ENCODE measurements at places on chromosomes 7 and 10. TPM values are rescaled to one million over a fixed set of nuclear protein-coding genes. Genes with fewer than 3 reads are reported as not detected.

DNA sequence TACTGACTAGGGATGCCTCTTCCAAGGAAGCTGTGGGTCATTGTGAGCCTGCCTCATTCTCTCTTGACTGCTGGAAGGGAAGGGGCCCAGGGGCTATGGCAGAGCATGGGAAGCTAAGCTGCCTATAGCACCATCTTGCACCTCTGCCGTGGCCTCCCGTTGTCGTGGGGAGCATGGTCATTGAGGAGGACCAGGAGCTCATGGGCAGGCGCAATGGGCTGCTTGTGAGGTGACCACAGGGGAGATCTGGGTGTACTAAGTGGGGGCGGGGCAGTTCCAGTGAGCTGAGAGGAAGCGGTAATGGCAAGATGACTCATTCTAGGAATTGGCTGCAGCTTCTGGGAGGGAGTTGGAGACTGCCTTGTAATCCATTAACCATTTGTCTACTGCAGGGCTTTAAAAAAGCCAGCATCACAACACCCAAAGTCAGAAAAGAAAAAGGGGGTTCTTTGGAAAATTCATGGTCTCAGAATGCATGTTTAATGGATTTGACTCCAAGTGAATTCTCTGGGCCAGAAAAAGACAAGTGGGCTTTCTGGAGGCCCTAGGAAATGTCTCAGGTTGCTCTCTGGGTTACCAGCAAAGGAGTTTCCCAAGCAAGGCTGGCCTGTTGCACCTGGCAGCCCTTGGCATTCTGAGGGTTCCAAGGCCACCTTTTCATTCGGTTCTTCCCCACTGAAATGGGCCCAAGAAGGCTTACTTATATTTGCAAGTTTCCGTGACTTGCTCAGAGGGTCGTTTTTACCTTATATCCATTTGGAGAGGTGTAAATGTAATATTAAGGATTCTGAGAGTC, 3.6 kb downstream of the DUSP5 start:
- H3K4me1 ChIP-seq: peaks cover 87% of the 10 kb centered on the region
- peaks cover 10% of the 10 kb centered on the region for H3K36me3 ChIP-seq
- DNase-seq: peak; percentile 92
- H3K4me3 ChIP-seq: no peak overlapping the region
- H3K27ac ChIP-seq: peak overlapping the region; percentile 97

DNA sequence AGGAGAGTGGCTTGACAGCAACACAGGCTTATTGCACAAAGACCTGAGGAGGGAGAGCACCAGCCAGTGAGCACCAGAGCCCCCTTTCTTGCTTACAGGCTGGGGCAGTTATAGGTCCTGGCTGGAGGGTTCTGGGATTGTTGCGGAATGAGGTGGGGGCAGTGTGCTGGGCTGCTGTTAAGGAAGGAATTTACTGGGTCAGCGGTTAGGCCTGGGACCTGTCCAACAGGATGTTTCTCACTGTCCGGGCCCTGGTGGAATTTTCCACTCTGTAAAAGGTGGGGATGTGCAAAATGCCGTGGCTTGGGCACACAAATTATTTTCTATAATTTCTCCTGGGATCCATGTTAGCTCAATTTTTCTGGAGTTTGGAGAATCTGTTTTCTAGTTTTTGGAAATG, 757.3 kb downstream of the TYW1 start:
- H3K27ac ChIP-seq: no peak overlapping the region
- peak; percentile 19 for DNase-seq
- no peaks in the 10 kb centered on the region for H3K36me3 ChIP-seq
- H3K4me3 ChIP-seq: no peak overlapping the region

GRCh38 chr7:38863601-38864291, 45.2 kb downstream of the VPS41 start:
- H3K27ac ChIP-seq: no peak overlapping the region
- no peaks in the 10 kb centered on the region for H3K36me3 ChIP-seq
- no peak for DNase-seq
- H3K4me3 ChIP-seq: no peak overlapping the region

GRCh38 chr10:119208553-119208940, 1.2 kb downstream of the GRK5 start:
- H3K4me3 ChIP-seq: peak overlapping the region; percentile 93
- H3K36me3 ChIP-seq: peaks cover 10% of the 10 kb centered on the region
- H3K4me1 ChIP-seq: peaks cover 3% of the 10 kb centered on the region
- no peaks in the 10 kb centered on the region for H3K27me3 ChIP-seq

The TRPV5 gene
- total RNA-seq: not detected

GRCh38 chr10:6446711-6447110, 133.4 kb downstream of the PRKCQ start:
- H3K27ac ChIP-seq: no peak overlapping the region
- H3K4me1 ChIP-seq: peaks cover 5% of the 10 kb centered on the region
- no peaks in the 10 kb centered on the region for H3K27me3 ChIP-seq
- no peak overlapping the region for H3K4me3 ChIP-seq
- H3K36me3 ChIP-seq: no peaks in the 10 kb centered on the region

The EFCAB10 gene
- not detected for total RNA-seq

DNA sequence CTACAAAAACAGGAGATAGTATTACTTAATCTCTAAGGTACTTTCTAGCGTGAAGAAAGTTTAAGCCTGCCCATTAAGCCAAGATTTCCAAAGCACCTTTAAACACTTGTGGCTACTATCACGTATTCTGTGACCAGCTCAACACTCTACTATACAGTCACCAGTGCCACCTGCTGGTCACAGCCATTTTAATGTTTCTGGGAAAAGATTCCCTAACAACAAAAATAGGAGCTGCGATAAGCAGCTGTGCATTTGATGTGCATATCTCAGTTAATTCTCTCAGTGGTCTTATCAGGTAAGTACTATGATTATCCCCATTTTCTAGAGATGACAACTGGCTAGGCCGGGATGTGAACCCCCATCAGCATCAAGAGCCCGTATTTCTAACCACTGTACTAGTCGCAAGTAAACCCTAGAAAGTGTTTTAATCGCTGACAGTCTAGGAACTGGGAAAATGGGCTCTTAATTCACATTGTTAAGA, 860 bp downstream of the SEC31B start:
- DNase-seq: peak; percentile 72
- H3K36me3 ChIP-seq: no peaks in the 10 kb centered on the region
- H3K4me3 ChIP-seq: peak overlapping the region; percentile 82
- H3K4me1 ChIP-seq: no peaks in the 10 kb centered on the region
- no peaks in the 10 kb centered on the region for H3K27me3 ChIP-seq

DNA sequence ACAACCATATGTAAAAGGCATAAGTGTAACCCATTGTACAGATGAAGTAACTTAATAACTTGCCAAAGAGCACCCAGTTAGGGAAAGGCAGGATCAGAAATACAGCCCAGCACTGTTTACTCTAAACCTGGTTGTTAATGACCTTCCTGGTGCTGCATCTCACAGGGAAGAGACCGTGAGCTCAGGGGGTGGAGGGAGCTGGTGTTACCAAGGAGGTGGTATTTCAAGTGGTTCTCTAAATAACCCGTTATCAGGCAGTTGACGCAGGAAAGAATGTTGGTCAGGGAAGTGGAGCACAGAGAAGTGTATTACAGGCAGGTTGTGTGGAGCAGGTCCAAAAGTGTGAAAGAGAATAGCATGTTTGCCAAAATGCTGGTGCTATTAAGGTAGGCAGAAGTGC, 4.4 kb upstream of the ST7 start:
- DNase-seq: peak; percentile 83
- peak overlapping the region; percentile 67 for H3K27ac ChIP-seq
- peaks cover 7% of the 10 kb centered on the region for H3K4me1 ChIP-seq
- no peaks in the 10 kb centered on the region for H3K36me3 ChIP-seq
- no peak overlapping the region for H3K4me3 ChIP-seq

DNA sequence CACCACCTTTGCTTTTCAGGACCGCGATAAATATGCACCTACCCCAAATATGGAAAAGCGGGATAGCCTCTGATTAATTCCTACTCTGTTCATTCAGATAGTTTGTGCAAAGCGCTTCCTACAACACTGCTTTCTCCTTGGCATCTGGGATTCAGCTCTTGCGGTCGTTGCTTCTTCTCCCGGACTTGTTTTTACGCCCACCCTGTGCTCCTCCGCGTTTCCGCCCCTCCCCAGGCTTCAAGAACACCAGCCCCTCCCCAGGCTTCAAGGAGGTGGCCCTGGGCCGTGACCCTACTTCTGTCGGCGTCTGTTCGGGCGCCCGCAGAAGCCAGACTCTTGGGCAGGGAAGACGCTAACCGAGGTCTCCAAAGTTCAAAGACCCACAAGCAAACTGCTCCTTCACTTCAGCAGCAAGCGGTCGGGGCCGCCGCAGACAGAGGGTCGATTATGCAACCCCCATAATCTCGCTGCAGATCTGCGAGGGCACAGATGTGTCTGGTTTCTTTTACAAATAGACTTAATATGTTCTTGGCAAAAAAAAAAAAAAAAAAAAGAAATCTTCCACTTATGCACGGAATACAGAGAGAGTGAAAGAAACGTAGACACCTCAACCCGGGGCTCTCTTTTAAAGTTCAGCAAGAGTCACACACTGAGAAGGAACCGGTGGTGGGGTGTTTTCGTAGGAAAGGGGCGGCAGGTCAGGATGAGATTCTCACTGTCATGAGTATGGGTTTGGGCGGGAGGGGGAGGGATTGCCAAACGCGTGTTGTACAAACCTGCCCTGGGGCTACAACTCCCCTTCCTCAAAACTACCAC, 1.9 kb downstream of the DLX5 start:
- no peak overlapping the region for H3K4me3 ChIP-seq
- no peak overlapping the region for H3K27ac ChIP-seq
- no peaks in the 10 kb centered on the region for H3K36me3 ChIP-seq
- DNase-seq: no peak
- H3K27me3 ChIP-seq: peaks cover 97% of the 10 kb centered on the region

The LRIT1 gene
- total RNA-seq: not detected

- H3K27ac ChIP-seq: no peak overlapping the region
- peak overlapping the region; percentile 36 for H3K4me3 ChIP-seq
- DNase-seq: no peak
- no peaks in the 10 kb centered on the region for H3K4me1 ChIP-seq
- H3K36me3 ChIP-seq: no peaks in the 10 kb centered on the region
These were observed 80.2 kb downstream of the PALS2 start for GRCh38 chr7:24653316-24654085.

DNA sequence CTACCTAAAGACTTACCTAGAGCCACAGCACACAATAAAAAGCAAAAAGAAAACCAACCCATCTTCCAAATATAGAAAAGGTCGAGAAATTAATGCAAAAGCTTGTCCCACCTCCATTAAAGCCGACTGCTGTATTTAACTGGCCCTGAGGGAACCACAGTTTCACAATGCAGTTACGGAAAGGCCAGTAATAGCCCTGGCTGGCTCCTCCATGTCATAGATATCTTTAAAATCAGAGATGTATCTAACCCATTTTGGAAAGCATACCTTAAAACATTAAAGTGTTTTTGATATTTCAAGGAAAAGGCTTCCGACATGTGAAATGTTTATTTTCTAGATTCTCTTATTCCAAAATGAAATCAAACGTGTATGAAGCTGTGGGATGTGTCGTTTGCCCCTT, 23.0 kb downstream of the HDAC9 start:
- H3K4me3 ChIP-seq: no peak overlapping the region
- no peak overlapping the region for H3K27ac ChIP-seq
- peaks cover 18% of the 10 kb centered on the region for H3K4me1 ChIP-seq
- H3K27me3 ChIP-seq: no peaks in the 10 kb centered on the region
- no peak for DNase-seq
- H3K36me3 ChIP-seq: no peaks in the 10 kb centered on the region

- H3K36me3 ChIP-seq: no peaks in the 10 kb centered on the region
- no peak overlapping the region for H3K4me3 ChIP-seq
- no peak for DNase-seq
- no peak overlapping the region for H3K27ac ChIP-seq
- no peaks in the 10 kb centered on the region for H3K27me3 ChIP-seq
- no peaks in the 10 kb centered on the region for H3K4me1 ChIP-seq
These were observed 9.2 kb downstream of the CCDC201 start for GRCh38 chr7:45863715-45864114.

The ZNF786 gene
- total RNA-seq: 3.7 TPM

The ELN gene
- total RNA-seq: 58.4 TPM

The PRSS37 gene
- not detected for total RNA-seq

DNA sequence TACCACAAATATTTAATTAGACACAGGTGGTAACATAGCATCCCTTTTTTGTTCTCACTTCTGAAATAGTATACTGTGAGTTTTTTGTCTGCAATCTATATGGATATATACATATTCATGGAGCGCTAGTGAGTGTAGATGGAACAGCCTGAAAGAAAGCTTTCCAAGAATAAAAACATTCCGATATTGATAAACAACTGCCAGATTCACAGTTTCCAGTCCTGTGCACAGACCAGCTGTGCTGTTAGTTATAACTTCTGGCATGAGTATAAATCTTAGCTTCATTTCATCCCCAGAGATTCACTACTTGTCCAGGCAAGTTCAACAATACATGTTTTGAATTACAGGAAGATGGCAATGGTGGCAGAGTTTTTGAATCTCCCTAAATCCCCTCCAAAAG, 467.1 kb upstream of the STEAP1 start:
- H3K36me3 ChIP-seq: no peaks in the 10 kb centered on the region
- no peaks in the 10 kb centered on the region for H3K4me1 ChIP-seq
- DNase-seq: no peak
- H3K4me3 ChIP-seq: no peak overlapping the region
- no peaks in the 10 kb centered on the region for H3K27me3 ChIP-seq
- no peak overlapping the region for H3K27ac ChIP-seq

GRCh38 chr7:12564996-12565764, 5.3 kb upstream of the SCIN start:
- peaks cover 6% of the 10 kb centered on the region for H3K27me3 ChIP-seq
- no peak for DNase-seq
- no peak overlapping the region for H3K27ac ChIP-seq
- H3K4me3 ChIP-seq: no peak overlapping the region
- H3K36me3 ChIP-seq: no peaks in the 10 kb centered on the region

DNA sequence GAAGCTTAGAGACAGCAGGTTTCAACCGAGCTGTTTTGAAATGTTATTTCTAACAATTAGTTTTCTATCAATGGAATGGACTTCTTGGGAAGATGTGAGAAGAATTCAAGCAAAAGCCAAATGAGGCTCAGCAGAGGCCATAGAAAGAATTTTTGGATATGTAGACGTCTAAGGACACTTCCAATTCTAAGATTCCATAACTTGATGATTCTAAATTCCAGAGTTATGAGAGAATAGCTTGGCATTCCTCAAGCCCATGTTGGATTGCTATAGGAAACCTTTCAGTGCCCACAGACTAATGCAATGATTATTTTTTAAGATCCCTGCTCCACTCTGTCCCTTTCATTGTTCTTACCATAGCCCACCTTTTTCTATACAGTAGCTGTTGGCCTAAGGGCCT, 77.2 kb upstream of the PALS2 start:
- no peak for DNase-seq
- H3K27ac ChIP-seq: no peak overlapping the region
- H3K27me3 ChIP-seq: no peaks in the 10 kb centered on the region
- no peak overlapping the region for H3K4me3 ChIP-seq

DNA sequence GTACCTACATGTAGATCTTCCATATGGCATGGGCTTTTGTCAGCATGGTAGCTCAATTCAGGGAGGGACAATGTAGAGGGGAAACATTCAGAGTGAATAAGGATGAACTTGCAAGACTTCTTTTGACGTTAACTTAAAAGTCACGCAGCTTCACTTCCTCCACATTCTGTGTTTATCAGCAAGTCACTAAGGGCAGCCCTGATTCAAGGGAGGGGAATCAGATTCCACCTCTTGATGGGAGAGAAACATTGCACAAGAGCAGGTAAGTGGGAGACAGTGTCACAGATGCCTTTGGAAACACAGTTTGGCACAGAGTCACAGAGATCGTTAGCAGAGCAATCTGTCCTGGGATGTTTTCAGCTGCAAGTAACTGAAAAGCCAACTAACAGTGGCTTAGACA, 26.2 kb downstream of the C10orf67 start:
- no peak overlapping the region for H3K4me3 ChIP-seq
- H3K27ac ChIP-seq: no peak overlapping the region
- peaks cover 5% of the 10 kb centered on the region for H3K4me1 ChIP-seq
- H3K27me3 ChIP-seq: no peaks in the 10 kb centered on the region
- no peaks in the 10 kb centered on the region for H3K36me3 ChIP-seq
- DNase-seq: no peak

The SNX10 gene
- total RNA-seq: 1.7 TPM
